Prostate gland (tissue), 2 donors: ENCODE measurements at places on chromosomes 12 and 14. TPM values are rescaled to one million over a fixed set of nuclear protein-coding genes. Genes with fewer than 3 reads are reported as not detected.

GRCh38 chr12:6341417-6342139 is at the start of gene TNFRSF1A:
TNFRSF1A (minus strand) TSS chr12:6342076; CDS start chr12:6341814, 262 bp downstream.
- H3K4me3 ChIP-seq, result peak within 1 kb of the TSS; percentile 62
- H3K36me3 ChIP-seq, result no peaks in the 10 kb centered on the region
- peak; percentile 81 for DNase-seq

DNA sequence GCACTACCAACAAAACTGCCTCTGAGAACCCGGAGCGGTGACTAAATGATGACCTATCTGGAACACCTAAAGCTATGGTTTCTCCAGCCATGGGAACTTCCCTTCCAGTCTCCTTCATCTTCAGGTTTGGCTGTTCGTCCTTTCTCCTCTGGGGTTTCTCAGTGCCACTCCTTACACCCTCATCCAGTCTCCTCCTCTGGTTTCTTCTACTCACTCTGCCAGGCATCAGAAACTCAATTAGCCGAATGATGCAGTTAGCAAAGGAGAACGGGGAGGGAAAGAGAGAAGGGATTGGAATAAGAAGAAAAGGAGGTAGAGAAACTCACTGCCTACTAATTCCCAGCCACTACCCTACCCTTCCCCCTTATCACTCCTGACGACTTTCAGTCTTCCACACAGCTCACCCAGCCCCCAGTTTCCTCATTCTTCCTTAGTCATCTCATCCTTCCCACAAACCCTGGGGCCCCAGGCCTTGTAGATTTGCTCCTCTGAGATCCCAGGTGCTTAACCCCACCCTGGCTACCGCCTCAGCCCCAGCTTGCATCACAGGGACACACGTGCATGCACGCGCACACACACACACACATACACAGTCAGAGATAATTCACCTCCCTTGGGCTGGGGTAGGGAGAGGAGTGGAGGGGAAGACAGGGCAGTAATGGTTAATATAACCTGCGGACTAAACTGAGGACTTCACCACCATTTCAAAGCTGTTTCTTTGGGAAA is 13.0 kb downstream of the FGD6 start:
- no peaks in the 10 kb centered on the region for H3K36me3 ChIP-seq
- no peaks in the 10 kb centered on the region for H3K27me3 ChIP-seq
- no peak overlapping the region for H3K4me3 ChIP-seq
- peak; percentile 12 for DNase-seq
- peak overlapping the region; percentile 8 for H3K27ac ChIP-seq
- H3K4me1 ChIP-seq, result no peaks in the 10 kb centered on the region

DNA sequence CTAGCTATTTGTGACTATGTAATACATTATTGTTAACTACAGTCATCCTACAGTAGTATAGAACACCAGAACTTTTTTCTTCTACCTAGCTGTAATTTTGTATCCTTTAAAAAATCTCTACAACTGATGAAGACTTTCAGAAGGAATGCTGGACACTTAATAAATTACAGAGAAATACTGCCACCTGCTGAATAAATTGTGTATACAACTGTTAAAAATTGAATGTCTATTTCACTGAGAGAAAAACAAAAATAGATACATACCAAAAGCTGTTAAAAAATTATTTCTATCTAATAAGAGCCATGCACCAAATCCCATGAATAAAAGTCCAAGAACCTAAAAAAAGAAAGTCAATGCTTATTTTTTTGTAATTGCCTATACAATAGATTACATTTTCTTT is 6.6 kb downstream of the TSPAN19 start:
- H3K4me3 ChIP-seq, result no peak overlapping the region
- H3K4me1 ChIP-seq, result no peaks in the 10 kb centered on the region

GRCh38 chr12:130632642-130633041 is 83.5 kb downstream of the RIMBP2 start:
- no peaks in the 10 kb centered on the region for H3K27me3 ChIP-seq
- H3K4me1 ChIP-seq, result no peaks in the 10 kb centered on the region
- H3K4me3 ChIP-seq, result no peak overlapping the region
- H3K36me3 ChIP-seq, result no peaks in the 10 kb centered on the region

Gene IRF9
- total RNA-seq, result 82.9 TPM

Gene COPS7A
- total RNA-seq, result 92.6 TPM

Gene NKX2-1
- not detected for total RNA-seq

Gene CISTR
- not detected for total RNA-seq
